ENCODE measurements at places on chromosomes 1 and 21.
A peak's percentile ranks its signal among the peaks of the same experiment; 100 is the strongest.

GRCh38 chr1:84887261-84887934 lies 5.6 kb downstream of the LPAR3 start:
- DNase-seq = peak; percentile 72

- DNase-seq = no peak
These were observed 189.7 kb downstream of the CENPF start for GRCh38 chr1:214792527-214793186.

DNA sequence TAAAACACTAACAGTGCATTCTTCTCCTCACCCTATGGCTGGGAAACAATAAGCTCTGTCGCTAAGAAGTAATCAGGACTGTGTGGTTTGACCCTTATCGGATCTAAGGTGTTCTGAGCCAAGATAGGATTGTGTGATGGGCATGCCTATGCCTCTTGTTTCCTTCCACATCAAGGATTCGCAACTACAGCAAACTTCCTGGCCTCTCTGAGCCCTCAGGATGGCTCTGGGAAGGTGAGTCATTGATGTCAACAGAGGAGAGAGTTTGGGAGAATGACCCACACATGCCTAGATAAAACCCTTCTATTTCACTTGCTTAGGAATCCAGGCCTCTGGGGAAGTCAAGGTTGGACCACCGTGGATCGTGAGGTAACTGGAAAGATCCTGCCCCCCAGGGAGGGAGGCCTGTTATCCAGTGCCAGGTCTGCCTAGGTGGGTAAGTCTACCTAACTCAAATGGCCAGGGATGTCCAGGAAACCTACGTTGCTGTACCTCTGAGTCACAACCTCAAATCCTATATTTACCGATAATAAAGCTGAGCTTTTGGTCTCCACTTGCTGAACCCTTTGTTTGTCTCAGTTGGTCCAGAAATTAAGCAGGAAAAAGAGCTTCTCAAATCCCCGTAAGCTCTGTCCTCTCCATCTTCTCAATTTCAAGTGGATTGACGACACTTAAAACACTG lies 27.4 kb downstream of the TIAM1 start:
- DNase-seq = no peak

GRCh38 chr1:161244888-161245287 lies 6.9 kb upstream of the NR1I3 start:
- no peak for DNase-seq

- no peak for DNase-seq
These were observed 518.7 kb downstream of the PTPRC start for GRCh38 chr1:199157494-199157893.

DNA sequence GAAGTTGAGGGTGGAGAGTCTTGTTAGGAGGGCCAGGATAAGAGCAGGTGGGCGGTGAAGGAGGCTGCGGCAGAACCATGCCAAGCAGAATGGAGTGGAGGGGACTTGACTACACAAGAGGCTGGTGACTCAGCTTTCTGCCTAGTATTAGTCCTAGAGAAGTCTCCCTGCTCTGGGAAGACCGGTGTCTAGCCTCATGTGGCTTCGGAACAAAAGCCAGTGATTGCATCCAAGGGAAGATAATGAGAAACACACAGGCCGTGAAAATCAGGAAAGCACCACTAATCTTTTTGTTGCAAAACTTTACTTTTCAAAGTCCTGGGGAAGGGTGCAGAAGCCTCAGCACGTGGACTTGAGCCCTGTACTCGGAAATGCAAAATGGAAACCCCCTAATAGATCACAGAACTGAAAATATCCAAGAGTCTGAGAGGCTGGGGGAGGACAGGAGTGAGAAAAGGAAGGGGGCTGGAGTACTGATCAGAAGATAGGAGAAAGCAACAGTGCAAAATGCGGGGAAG lies 31.4 kb downstream of the DDR2 start:
- peak; percentile 94 for DNase-seq

DNA sequence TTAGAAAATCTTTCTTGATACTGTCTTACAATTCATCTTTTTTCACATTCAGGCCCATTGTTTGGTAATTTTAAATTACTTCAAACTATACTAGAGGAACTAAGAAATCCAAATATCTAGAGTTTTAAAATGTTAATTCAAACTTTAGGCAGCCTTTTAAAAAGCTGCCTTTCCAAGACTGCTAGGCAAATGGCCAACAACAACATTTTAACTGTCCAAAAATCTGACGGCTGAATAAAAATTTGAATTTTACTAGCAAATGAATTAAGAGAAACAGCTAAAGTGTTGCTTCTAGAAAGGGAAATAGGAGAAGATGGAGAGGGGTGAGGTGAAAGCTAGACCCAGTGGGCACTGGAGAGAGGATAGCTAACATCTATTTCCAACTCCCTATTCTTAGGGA lies 17.2 kb downstream of the DPYD start:
- no peak for DNase-seq

DNA sequence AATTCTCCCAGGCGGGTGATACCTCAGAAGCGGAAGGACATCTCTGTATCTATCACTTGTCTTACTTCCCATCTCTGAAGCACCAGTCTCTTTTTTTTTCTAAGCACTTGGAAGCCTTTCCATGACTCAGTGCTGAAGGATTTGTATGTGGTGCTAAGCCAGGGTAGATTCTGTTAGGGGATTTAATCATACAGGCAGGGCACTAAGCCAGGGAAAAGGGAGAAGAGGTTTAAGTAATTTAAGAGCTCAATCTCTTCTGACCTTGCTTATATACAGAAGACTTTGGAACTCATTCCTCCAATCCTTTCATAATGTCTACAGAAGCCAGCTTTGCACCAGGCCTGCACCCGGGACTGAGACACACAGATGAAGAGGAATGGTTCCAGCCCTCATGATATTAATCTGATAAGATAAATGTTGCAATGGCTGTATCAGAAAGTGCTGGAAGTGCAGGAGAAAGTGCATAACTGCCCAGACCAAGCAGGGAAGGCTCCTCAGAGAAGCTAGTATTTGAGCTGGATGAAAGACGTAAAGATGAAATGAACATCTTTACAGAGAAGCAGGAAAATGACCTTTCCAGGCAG lies 11.0 kb downstream of the FAM163A start:
- peak; percentile 74 for DNase-seq

DNA sequence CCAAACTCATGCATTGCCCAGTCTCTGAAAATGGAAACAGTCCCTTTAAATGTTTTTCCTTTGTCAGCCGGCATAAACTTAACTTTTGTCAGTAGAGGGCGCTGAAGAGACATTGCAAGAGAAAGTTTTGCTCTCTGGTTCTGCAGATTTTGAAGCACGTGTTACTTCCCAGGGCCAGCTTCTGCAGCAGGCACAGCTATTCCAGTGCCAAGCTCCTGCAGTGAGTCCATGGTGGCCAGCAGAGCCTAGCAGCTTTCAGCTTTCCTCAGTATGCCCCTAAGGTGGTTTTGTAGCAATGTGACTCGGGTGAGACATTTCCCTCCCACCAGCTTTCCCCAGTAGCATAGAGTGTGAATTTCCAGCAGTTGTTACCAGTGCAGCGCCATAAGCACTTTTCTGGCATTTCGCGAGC lies 2.6 kb upstream of the IFI44L start:
- peak; percentile 90 for DNase-seq

All from AG10803 (cell line).